ENCODE measurements at places on chromosomes 1 and 21.

DNA sequence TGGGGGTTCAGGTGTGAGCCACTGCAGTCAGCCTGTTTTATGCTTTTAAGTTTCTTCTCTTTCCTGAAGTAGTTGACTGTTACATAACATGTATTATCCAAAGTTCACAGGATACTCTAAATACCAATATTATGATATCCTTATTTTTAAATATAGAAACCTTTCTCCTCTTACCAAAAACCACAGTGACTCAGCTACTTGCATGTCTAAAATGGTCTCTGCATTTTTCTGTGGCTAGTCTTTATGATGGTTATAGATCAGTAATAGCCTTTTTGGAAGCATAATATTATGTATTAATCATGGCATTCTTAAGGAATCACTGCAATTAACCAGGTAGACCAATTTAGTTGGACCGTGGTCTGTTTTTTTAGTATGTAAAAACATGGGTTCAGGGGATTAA, 210.8 kb upstream of the CACYBP start:
- DNase-seq: peak; percentile 53

DNA sequence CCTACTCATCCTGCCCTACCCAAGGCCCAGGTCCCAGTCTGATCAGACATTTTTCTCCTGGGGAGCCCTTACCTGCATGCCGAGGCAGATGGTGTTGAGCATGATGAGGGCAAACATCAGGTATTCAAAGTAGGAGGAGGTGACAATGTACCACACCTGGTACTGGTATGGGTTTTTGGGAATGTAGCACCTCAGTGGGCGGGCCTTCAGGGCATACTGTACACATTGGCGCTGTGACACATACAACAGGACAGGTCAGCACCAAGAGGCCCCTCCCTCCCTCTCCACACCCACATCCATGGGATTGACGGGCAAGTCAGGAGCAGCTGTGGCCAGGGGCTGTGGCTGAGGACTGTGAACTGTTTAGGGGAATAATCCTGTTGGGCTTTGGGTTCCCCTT, 37.1 kb upstream of the KIF21B start:
- no peak for DNase-seq

DNA sequence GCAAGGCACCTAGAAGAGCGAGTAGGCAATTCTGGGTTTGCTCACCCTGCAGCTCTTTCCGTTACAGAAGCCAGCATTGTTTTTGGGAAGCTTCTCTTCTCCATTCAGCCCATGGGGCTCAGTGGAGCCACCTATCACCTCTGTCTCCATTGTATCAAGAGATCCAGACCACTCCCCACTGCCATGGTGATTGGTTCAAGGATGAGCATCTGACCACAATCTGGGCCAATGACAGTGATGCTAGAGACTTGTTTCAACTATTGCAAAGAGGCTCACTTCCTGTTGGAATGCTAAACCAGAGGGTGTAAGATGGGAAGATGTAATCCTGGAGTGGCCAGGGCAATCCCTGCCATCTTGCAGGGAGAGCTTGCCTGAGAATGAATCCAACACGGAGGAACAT, 6.6 kb downstream of the SPATA21 start:
- peak; percentile 63 for DNase-seq

- no peak for DNase-seq
Measured at GRCh38 chr1:226417830-226418546, 10.1 kb upstream of the PARP1 start.

DNA sequence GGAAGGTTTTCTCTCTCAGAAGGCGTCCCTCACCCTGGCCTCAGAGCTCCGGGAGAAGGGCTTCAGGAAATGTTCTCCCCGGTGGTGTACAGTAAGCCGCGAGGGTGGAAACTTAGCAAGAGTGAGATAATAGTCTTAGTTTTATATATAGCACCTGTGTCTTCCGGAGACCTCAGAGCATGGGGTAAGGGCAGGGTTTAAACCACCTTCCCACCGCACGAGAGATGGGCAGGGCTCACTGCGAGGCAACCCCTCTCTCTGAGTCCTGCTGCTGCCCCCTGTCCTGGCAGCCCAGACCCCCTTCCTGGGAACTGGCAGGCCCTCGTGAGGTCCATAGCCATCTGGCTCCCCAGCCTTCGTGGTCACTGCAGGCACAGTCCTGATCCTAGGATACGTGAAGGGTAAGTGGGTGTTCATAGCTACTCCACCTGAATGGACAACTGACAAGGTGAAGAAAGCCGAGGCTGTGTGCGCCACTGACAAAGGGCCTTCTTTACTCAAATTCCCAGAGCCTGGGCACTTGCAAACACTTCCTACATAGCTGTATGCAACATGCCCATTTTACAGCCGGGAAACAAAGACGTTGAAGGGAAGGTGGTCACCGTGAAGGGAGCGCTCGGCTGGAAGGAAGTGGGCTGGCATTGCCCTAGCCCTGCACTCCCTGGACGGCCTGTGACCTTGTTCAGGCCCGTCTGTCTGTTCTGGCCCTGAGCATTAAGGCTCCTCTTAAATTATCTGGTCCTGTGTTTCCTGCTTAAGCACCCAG, 26.9 kb downstream of the ITPKB start:
- DNase-seq: no peak

DNA sequence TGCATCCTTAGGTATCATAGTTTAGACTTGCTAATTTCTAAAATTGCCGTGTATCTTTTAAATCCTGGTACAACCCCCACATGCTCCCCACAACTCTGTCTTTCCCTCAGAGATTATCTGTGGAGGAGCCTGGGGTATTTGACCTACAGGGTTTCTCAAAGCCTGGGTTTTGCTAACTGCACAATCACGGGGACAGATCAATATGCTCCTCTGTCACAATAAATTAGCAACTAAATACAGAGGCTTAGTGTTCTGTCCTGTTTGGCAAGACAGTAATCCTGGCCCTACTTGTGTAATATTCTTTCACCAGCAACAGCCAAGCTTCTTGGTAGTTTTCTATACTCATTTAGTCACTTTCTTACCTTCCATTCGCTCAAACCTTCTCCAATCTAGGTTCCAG, 8.5 kb downstream of the ECHDC2 start:
- DNase-seq: no peak

Measured in H4 (cell line).